ENCODE measurements at places on chromosomes 5 and 9. TPM values are rescaled to one million over a fixed set of nuclear protein-coding genes. Genes with fewer than 3 reads are reported as not detected.

GRCh38 chr5:127335381-127335780, 44.8 kb downstream of the MEGF10 start:
- no peak for DNase-seq
- H3K36me3 ChIP-seq = peaks cover 2% of the 10 kb centered on the region
- H3K4me1 ChIP-seq = no peaks in the 10 kb centered on the region
- no peak overlapping the region for H3K27ac ChIP-seq
- no peaks in the 10 kb centered on the region for H3K27me3 ChIP-seq
- H3K4me3 ChIP-seq = no peak overlapping the region

GRCh38 chr9:127033061-127033460, 89.4 kb downstream of the ANGPTL2 start:
- no peaks in the 10 kb centered on the region for H3K4me1 ChIP-seq
- no peak overlapping the region for H3K4me3 ChIP-seq
- no peaks in the 10 kb centered on the region for H3K27me3 ChIP-seq

- H3K27ac ChIP-seq = no peak overlapping the region
- no peaks in the 10 kb centered on the region for H3K36me3 ChIP-seq
- no peaks in the 10 kb centered on the region for H3K27me3 ChIP-seq
- no peak overlapping the region for H3K4me3 ChIP-seq
- DNase-seq = no peak
Observed at GRCh38 chr9:14868772-14869583, 41.2 kb downstream of the FREM1 start.

- H3K36me3 ChIP-seq = peaks cover 8% of the 10 kb centered on the region
- no peak for DNase-seq
- H3K4me1 ChIP-seq = no peaks in the 10 kb centered on the region
- no peak overlapping the region for H3K4me3 ChIP-seq
Observed at GRCh38 chr9:128540634-128541360, 11.6 kb upstream of the SPTAN1 start.

- DNase-seq = no peak
- H3K27me3 ChIP-seq = no peaks in the 10 kb centered on the region
- H3K4me3 ChIP-seq = no peak overlapping the region
- H3K4me1 ChIP-seq = no peaks in the 10 kb centered on the region
- no peaks in the 10 kb centered on the region for H3K36me3 ChIP-seq
Observed at GRCh38 chr9:5922192-5922591, 31.5 kb downstream of the MLANA start.

DNA sequence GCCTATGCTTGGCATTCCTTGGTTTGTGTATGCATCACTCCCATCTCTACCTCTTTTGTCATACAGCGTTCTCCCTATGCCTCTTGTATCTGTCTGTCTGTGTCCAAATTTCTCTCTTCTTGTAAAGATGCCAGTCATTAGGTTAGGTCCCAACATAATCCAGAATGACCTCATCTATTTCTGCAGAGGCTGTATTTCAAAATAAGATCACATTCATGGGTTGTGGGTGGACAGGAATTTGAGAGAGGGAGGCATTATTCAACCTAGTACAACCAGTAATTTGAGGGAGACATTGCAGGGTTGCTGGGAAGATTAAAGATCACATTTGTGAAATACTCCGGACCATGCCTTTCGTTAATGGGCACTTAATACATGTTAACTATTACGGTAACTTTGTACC, 155.0 kb downstream of the MAN2A1 start:
- DNase-seq = no peak
- no peaks in the 10 kb centered on the region for H3K27me3 ChIP-seq
- peaks cover 24% of the 10 kb centered on the region for H3K36me3 ChIP-seq
- H3K27ac ChIP-seq = no peak overlapping the region

DNA sequence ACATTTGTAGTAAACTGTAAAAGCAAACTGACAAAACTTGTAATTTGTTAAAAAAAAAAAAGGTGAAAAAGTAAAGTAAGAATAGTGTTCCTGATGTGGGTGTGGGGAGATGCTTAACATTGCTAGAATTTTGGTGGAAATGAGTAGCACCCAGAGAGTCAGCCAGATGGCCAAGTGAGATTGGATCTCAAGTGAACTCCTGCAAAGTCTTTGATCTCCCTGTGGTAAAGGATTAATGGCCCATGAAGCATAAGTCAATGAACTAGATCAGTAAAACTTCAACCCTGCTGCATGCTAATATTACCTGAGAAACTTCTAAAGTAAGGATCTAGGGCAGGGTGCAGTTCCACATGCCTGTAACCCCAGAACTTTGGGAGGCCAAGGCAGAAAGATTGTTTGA, 19.0 kb upstream of the FAM169A start:
- H3K4me3 ChIP-seq = no peak overlapping the region
- no peaks in the 10 kb centered on the region for H3K36me3 ChIP-seq
- H3K27ac ChIP-seq = no peak overlapping the region
- H3K27me3 ChIP-seq = no peaks in the 10 kb centered on the region

- H3K27ac ChIP-seq = no peak overlapping the region
- H3K4me3 ChIP-seq = no peak overlapping the region
- no peaks in the 10 kb centered on the region for H3K27me3 ChIP-seq
- peaks cover 17% of the 10 kb centered on the region for H3K4me1 ChIP-seq
- no peaks in the 10 kb centered on the region for H3K36me3 ChIP-seq
- DNase-seq = no peak
Observed at GRCh38 chr5:154078272-154078671, 39.5 kb downstream of the MFAP3 start.

GRCh38 chr5:61758711-61759110, 426.7 kb downstream of the ZSWIM6 start:
- H3K4me3 ChIP-seq = no peak overlapping the region
- no peak for DNase-seq
- no peaks in the 10 kb centered on the region for H3K27me3 ChIP-seq
- no peaks in the 10 kb centered on the region for H3K4me1 ChIP-seq
- no peak overlapping the region for H3K27ac ChIP-seq
- no peaks in the 10 kb centered on the region for H3K36me3 ChIP-seq

DNA sequence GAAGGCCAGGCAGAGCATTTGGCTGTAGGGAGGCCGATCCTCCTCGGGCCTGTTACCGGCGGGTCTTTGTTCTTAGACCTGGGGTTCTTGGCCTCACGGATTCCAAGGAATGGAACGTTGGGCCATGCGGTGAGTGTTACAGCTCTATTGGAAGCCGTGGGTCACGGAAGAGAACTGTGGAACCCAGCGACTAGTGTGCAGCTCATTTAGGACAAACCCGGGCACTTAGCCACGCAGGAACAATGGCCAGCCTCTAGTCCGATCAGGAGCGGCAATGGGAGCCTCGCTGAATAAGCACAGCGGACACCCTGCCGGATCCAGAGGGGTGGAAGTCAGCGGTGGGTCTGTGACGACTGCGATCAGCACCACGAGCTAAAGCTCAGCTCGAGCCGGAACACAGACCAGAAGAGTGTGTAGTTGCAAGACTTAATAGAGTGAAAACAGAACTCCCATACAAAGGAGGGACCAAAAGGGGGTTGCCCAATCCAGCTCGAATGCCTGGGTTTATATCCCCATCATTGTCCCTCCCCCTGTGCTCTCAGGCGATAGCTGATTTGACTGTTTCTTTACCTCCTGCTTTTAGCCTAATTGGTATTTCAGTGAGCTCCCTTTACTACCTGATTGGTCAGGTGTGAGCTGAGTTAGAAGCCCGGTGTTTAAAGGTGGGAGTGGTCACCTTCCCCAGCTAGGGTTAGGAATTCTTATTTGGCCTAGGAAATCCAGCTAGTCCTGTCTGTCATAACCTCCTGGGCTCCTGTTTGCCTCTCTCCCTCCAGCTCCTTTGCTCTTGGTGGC, 53.7 kb upstream of the RPL26L1 start:
- peaks cover 2% of the 10 kb centered on the region for H3K36me3 ChIP-seq
- peaks cover 8% of the 10 kb centered on the region for H3K4me1 ChIP-seq
- no peak for DNase-seq
- H3K27ac ChIP-seq = no peak overlapping the region

DNA sequence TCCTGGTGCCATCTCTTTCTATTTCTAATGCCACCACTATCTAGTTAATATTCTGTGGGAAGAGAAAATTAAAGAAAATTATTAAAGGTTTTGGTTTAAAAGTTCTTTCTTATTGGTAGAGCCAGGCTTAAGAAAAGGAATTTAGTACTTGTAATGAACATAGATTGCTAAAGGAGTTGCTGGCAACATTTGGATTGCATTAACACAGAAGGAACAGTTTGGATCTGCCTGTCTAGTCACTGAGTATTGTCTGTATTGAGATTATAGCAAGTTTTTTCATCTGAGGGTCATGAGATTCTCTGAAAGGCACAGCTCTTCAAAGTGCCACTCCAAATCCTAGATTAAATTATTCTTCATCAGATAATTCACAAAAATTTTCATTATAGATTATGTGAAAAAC, 32.0 kb downstream of the FSD1L start:
- DNase-seq = no peak
- no peak overlapping the region for H3K27ac ChIP-seq
- H3K27me3 ChIP-seq = no peaks in the 10 kb centered on the region
- H3K36me3 ChIP-seq = no peaks in the 10 kb centered on the region
- H3K4me3 ChIP-seq = no peak overlapping the region

Gene CLIC3
- polyA plus RNA-seq = 0.33 TPM

Gene ITGA1
- polyA plus RNA-seq = 1.3 TPM

Gene GPR150
- 0.27 TPM for polyA plus RNA-seq

Gene PRUNE2
- 5.5 TPM for polyA plus RNA-seq
